ENCODE measurements at places on chromosomes 6 and 20.

- DNase-seq, result peak; percentile 64
Measured at GRCh38 chr6:30213957-30214656, 901 bp upstream of the TRIM26 start.

- DNase-seq, result no peak
Measured at GRCh38 chr6:12064131-12064530, 52.0 kb downstream of the HIVEP1 start.

DNA sequence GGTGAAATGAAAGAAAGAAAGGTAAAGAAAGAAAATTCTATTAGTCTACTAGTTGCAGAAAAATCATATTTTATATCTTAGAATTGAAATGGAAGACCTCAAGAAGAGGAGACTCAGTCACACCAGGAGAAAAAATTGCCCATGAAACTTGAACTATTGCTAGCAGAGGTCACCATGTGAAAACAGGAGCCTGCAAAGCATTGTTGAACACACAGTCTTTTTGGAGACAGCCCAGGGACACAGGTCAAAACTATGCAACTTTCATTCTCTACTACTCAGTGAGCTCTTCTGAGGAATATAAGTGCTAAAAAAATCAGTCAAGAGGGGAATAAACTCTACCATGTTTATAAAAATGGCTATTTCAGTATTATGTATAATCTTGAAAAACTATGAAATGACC lies 89.8 kb upstream of the TENT5A start:
- DNase-seq, result no peak

GRCh38 chr6:157806131-157806855 lies 16.8 kb upstream of the SNX9 start:
- no peak for DNase-seq

DNA sequence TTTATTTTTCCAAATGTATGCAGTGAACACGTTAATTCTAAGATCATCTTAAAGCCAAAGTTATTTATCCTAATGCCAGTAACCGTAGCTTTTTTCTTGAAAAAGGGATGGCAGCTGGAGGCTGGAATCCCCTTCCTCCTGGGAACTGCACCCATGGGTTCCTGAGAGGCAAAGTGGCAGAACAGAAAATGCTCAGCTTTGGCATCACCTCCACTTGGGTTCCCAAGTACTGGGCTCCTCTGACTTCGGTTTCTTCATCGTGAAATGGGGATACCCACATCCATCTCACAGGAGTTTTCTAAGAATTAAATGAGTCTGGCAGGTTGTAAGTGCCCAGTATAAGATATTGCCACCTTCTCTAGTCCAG lies 6.2 kb upstream of the DDX43 start:
- no peak for DNase-seq

DNA sequence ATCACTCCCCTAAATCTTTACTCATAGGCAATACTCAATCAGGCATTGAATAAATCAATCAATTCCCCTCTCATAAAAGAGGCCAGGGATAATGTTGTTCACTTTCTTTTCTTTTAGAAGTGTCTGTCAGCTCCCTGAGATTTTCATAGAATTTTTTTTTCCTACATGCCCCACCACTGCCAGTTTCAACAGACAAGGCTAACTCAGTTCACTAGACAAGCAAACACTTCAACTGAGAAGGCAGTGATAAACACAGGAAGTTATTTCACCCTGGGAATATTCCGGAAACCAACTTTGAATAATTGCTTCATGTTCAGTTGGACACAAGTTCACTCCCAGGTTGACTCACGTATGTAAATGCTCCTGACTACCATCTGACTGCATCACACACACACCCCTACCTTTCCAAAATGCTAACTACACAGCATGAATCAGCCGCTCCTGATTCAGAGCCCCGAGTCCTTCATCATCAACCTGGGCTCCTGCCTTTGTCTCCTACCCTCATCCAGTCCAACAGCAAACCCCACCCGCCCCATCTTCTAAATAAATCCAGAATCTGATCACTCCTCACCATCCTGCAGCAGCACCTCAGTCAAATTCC lies 143.9 kb downstream of the BCAS1 start:
- DNase-seq, result peak; percentile 28

GRCh38 chr20:12371990-12372389 lies 454.3 kb downstream of the BTBD3 start:
- no peak for DNase-seq

GRCh38 chr20:4929686-4930397 lies 71.5 kb downstream of the SLC23A2 start:
- no peak for DNase-seq

- no peak for DNase-seq
Measured at GRCh38 chr6:64736421-64736950, 970.5 kb downstream of the EYS start.

DNA sequence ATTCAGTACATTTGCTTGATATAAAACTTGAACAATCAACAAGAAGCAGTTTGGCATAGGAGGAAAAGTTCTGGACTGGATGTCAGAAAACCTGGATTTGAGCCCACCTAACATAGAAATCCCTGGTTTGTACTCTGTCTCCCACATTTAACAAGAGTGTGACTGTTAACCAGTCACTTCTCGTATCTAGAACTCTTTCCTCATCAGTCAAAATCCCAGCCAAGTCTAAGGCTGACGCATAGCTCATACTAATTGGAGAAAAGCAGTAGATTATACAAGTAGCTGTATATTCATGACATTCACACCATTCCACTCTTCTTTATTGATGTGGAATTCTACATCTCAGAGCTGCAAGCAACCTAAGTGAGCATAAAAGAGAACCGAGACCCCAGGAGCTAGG lies 222.7 kb downstream of the PHACTR1 start:
- DNase-seq, result no peak

DNA sequence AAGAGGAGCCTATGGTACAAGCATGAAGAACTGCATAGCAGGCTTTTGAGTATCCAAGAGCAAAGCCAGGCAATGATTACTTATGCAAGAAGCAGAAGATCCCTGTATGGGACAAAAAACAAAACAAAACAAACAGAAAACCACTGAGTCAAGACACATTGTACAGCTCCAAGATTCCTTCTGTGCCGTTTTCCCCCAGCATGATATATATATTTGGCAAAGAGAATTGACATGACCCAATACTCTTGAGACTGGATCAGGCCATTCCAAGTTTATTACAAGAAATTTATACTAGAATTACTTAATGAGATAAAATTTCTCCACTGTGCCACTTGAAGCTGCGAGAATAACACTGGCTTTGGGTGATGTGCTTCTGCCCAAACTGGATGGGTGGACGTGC lies 65.5 kb downstream of the TRMT11 start:
- no peak for DNase-seq

GRCh38 chr6:15773806-15774410 lies 111.1 kb upstream of the DTNBP1 start:
- no peak for DNase-seq

- DNase-seq, result no peak
Measured at GRCh38 chr20:33866398-33867100, 55.4 kb downstream of the CHMP4B start.

DNA sequence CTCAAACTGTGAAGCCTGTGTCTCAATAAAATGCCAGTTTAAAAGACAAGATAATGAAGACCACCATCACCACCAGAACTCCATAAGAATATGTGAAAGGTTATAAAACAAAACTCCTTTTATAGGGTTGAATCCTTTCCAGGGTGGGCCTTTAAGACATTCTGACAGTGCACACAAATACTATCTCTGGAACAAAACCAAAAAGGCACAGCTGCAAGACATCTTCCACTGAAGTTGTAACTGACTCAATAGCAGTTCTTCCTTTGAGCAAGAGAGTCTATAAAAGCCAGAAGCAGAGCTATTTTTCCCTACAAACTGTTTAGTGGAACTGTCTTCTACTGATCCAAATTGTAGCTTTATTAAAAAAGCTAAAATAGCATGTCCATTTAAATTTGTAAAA lies 81.6 kb downstream of the EPB41L2 start:
- DNase-seq, result no peak

GRCh38 chr20:64091770-64092169 lies 7.6 kb upstream of the LKAAEAR1 start:
- DNase-seq, result no peak

DNA sequence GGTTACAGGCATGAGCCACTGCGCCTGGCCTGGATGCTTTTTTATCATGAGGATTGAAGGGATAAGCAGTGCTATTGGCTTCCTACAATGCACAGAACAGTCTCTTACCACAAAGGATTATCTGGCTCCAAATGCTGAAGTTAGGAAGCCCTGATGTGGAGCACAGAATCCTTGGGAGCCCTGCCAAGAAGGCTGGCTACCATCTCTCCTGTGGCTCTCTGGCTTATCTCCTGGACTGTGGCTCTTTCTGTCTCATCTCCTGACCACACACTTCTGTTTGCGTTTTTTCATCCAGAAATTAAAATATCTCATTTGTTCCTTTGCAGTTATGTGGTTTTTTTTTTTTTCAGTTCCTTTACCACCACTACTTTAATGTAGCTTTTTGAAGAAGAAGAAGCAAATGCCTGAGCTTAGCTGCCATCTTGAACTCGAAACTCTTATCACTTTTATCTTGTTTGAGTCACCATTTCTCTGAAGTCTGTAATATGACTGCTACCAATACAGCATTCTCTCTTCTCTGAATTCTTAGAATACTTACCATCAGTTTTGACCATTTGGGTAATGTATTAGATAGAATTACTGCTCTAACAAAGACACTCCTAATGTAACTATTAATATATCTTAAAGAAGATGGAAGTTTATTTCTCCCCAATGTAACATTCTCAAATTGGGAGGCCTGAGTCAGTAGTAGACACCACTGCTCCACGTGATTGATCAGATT lies 1044.7 kb downstream of the KIF16B start:
- DNase-seq, result no peak

GRCh38 chr6:166206510-166207283 lies 39.0 kb upstream of the TBXT start:
- no peak for DNase-seq

DNA sequence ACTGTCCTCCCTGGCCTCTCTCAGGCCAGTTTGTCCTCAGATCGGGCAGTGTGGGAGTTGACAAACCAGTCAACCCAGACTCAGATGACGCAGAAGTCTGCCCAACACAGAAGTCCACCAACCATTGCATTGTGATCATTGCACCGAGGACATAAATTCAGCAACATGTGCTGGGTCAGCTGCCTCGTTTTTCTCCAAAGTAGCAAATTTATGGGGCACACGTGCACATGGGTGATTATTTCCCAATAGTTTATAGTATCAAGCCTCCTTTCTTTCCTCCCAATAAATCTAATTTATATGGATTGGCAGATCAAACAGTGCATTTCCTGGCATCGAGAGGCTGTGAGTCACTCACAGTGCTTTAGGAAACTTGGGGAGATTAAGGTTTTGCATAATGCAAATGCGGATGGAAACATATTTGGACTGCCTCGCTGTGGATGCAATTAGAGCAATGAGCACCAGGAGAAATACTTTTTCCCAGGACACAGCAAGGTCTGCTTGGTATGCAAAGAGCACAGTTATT lies 413.7 kb upstream of the SULF2 start:
- no peak for DNase-seq

DNA sequence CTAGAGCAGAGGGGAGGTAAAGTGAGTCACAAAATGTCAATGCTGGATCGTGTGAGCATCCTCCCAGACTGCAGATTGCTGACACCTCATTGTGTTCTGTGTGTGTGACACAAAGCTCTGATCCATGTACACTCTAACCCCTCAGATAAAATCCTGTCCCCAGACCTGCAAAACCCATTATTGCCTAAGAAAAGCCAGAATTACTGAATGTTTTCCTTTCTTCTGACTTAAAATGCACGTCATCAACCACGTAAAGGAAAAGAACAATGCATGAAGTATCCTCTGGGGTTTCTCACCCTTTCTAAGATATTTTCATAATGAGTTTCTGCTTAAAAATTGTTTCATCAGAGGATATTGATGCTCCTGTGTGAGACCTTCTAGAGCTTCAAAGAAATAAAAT lies 218.0 kb upstream of the PREP start:
- DNase-seq, result no peak

- DNase-seq, result no peak
Measured at GRCh38 chr20:47642624-47643023, 140.9 kb downstream of the NCOA3 start.

DNA sequence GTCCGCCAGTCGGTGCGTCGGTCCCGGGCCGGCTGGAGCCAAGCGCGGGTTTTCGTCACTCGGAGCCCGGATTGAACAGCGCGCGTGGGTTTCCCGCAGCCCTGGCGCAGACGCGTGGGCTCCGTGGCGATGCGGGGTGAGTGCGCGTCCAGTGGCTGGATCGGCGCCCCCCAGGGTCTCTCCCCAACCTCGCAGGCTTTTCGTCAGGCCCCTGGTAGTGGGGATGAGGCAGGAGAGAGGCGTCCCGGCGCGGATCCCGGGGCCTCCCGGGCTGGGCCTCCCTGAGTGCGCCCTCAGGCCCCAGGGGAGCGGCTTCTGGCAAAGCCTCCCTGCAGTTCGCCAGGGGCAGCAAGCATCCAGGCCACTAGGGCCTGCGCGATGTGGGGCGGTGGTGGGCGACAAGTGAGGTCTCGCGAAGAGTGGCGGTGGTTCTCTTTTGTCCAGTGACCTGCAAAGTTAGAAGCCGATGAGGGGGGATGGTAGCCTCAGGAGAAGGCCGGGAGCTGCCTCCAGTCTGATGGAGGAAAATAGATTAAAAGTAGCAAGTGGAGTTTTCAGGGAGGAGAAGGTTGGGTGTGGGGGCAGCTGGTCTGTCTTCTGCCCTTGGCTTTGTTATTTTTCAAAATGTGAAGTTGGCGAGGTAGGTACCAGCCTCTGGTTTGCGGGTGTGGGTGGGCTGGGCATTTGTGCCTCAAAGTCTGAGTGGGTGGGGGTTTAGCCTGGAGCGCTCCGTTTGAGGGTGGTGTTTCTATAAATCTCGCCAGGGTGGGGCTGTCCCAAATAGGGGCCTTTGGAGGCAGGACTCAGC lies 1.6 kb downstream of the TOX2 start:
- no peak for DNase-seq

- no peak for DNase-seq
Measured at GRCh38 chr20:35312318-35312717, 20.1 kb upstream of the FAM83C start.

GRCh38 chr6:144899161-144899560 lies 614.0 kb downstream of the UTRN start:
- DNase-seq, result no peak

- no peak for DNase-seq
Measured at GRCh38 chr6:37010402-37010892, 5.0 kb downstream of the FGD2 start.

DNA sequence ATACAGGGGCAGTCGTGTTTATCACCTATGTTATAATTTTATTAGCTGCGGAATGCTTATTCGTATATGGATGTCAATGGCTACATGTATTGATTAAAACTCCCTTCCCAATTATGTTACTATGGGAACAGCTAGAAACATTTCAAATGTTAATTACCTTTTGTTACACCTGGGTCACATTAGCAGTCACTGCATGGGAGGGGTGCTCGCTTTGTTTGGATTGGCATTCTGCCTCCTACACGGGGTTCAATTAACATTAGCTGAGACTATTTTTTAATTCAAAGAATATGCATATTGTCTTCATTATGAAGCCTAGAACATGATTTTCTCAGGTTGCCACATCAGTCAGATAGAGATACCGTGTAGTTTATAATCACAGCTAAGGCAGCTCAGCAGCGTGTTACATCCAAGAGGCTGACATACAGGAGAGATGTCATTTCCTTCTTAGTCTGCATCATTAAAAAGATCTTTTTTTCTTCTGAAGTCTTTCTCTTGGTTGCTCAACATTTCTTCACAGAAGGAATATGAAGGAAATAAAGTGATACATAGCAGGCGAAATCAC lies 76.2 kb upstream of the RPS6KA2 start:
- DNase-seq, result no peak

All from CD4-positive, alpha-beta T cell treated with Interleukin-15 for 4 hours (primary cell).